Caco-2 (cell line): ENCODE measurements at places on chromosomes 11 and 22. TPM values are rescaled to one million over a fixed set of nuclear protein-coding genes. Genes with fewer than 3 reads are reported as not detected.

SLC1A2 gene
- 1.4 and 2.0 TPM in 2 replicates for total RNA-seq

DNA sequence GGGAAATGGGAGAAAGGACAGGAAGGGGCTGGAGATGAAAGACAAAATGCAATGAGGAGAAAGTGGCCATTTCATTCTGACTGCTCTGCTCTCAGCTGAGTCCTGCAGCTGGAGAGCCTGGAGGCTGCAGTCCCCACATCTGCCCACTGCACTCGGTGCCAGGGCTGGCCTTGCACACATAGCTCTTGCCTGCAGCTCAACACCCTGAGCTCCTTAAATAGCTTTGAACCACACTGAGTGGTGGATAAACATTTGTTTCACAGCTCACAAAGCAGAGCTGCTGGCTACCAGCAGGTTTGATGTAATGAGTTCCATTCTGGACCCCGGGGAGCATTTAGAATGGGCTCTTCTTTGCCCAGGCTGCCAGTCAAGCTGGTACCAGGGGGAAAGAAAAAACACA is 426.1 kb upstream of the CADM1 start:
- no peak for DNase-seq
- H3K4me3 ChIP-seq: no peak overlapping the region
- no peaks in the 10 kb centered on the region for H3K36me3 ChIP-seq
- H3K27me3 ChIP-seq: no peaks in the 10 kb centered on the region; the same call in 1 of the 2 replicates

- no peak for DNase-seq
- no peak overlapping the region for H3K27ac ChIP-seq
- no peaks in the 10 kb centered on the region for H3K4me1 ChIP-seq
Observed at GRCh38 chr11:88194990-88195389, 19.7 kb upstream of the RAB38 start.

DNA sequence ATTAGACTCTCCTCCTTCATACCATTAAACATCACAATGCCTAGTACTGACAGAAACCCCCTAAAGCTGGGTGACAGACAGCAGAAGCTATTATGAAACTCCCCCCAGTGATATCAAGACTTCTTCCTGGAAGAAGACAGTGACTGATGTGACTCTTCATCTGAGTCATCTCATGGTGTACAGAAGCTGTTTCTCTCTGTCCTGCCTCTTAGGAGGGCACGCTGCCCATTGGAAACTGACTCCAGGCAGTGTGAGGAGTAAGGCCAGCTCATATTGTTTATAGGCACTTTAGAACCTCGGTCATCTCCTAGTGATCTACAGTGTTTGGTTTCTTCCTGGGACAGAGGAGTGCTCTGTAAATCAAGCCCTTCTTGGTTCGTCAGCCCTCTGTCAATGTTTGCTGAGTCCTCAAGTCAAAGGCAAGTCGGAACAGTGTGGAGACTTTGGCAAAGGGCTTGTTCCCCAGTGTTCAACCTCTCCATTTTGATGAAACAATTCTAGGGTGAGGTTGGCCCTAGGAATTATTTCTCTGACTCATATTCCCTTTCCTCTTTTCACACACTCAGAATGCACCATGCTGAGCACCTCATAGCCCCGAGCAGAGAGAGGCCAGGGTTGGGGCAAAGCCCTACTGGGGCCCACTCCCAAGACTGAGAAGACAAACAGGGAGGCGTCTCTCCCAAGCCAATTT is 172.5 kb upstream of the TMEM45B start:
- H3K27ac ChIP-seq: no peak overlapping the region
- no peak for DNase-seq
- no peaks in the 10 kb centered on the region for H3K4me1 ChIP-seq
- 0 out of 2 replicates have a peak, but pooled peaks cover 1% of the 10 kb centered on the region for H3K36me3 ChIP-seq
- H3K27me3 ChIP-seq: no peaks in the 10 kb centered on the region
- no peak overlapping the region for H3K4me3 ChIP-seq

- H3K27me3 ChIP-seq: no peaks in the 10 kb centered on the region; the same call in 1 of the 2 replicates
- 0 out of 2 replicates have a peak, but pooled peaks cover 4% of the 10 kb centered on the region for H3K4me1 ChIP-seq
- DNase-seq: no peak
- H3K36me3 ChIP-seq: no peaks in the 10 kb centered on the region
- no peak overlapping the region for H3K27ac ChIP-seq
Observed at GRCh38 chr11:64643256-64643881, 52.3 kb downstream of the SLC22A12 start.

DNA sequence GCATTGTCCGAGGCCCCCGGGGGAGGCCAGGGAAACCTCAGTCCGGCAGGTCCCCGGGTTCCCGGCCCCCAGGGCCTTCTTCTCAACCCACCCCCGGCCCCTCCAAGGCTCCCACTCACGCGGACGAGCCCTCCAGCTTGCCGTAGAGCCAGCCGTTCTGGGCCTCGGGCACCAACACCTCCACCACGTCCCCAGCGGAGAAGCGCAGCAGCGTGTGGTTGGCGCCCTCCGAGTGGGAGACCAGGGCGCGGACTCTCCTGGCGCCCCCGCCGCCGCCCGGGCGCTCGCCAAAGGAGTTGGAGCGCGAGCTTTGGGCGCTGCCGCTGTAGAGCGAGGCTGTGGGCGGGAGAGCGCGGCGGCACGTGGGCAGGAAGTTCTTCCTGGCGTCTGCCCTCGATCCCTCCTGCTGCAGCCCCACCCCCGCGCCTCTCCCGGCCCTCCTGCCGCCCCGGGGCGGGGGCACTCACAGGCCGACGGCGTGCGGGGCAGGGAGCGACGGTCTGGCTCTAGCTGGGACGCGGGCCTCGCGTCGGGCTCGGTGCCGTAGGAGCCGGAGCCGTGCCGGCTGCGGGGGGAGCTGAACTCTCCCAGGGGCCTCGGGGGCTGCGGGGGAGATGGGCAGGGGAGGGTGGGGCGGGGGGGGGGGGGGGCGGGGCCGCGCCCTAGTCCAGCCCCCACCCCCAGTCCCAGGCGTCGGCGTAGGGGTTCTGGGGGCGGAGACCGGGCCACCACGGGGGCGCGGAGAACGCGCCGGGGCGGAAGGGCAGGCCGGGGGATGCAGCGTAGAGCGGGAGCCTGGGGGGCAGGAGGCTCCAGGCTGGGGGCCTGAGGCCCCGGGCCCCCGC is 4.9 kb upstream of the SLC16A8 start:
- H3K27ac ChIP-seq: no peak overlapping the region
- H3K27me3 ChIP-seq: no peaks in the 10 kb centered on the region
- no peak overlapping the region for H3K4me3 ChIP-seq
- DNase-seq: no peak
- peaks cover 3% of the 10 kb centered on the region; the same call in 1 of the 2 replicates for H3K4me1 ChIP-seq

DNA sequence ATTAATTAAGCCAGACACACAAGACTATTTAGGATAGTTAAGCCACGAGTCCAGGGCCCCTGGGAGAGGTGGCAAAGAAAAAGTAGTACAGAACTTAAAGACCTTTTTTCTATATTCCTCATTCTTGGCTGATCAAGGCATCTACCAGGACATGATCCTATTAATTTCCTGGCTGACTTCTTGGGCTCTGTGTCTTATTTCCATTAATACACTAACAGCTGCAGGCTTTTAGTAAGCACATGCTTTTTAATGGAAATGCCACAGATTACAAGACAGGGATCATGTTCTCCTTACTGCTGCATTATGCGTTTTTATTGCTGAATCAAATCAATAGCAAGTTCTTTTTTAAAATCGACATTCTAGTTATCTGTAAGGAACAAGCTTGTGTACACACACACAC is 35.2 kb downstream of the BTG4 start:
- H3K4me1 ChIP-seq: peaks cover 11% of the 10 kb centered on the region; the same call in 1 of the 2 replicates
- no peaks in the 10 kb centered on the region for H3K27me3 ChIP-seq
- H3K27ac ChIP-seq: no peak overlapping the region
- DNase-seq: no peak
- H3K4me3 ChIP-seq: no peak overlapping the region
- H3K36me3 ChIP-seq: no peaks in the 10 kb centered on the region

- no peaks in the 10 kb centered on the region; the same call in 1 of the 2 replicates for H3K36me3 ChIP-seq
- peaks cover 3% of the 10 kb centered on the region; the same call in 1 of the 2 replicates for H3K4me1 ChIP-seq
- DNase-seq: no peak
- H3K4me3 ChIP-seq: no peak overlapping the region
Observed at GRCh38 chr22:31825513-31825912, 71.7 kb downstream of the DEPDC5 start.

GRCh38 chr22:24995649-24996180 is 43.2 kb downstream of the KIAA1671 start:
- DNase-seq: no peak
- H3K4me3 ChIP-seq: no peak overlapping the region
- no peaks in the 10 kb centered on the region for H3K36me3 ChIP-seq
- no peaks in the 10 kb centered on the region; the same call in none of the 2 replicates for H3K4me1 ChIP-seq
- H3K27ac ChIP-seq: no peak overlapping the region
